ENCODE measurements at places on chromosomes 3 and 15. TPM values are rescaled to one million over a fixed set of nuclear protein-coding genes. Genes with fewer than 3 reads are reported as not detected.

- no peak for DNase-seq
Observed at GRCh38 chr3:99777708-99778107, 40.0 kb upstream of the CMSS1 start.

DNA sequence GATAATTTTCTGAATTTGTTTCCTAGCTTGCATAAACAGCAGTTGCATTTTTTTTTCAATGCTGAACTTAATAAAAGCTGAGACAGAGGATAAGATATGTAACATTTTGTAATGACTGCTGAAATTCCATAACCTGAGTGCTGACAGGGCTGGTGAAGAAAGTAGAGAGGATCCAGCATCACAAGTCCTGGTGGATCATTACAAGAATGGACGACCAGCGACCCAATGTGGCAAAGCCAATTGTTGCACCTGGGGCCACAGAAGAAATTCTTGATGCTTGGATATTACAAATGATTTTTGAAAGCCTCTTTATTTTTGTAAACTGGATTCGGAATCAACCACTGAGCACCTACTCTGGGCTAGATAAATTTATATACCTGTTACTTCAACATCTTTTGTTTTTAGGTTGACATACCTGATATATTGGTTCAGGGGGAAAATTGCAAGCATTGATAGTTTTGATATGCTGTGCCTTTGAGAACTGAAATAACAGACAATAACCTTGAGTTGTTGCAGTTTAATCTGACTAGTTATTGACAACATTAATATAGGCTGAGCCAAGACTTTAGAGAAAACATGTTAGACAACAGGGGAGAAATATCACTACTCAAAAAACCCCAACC lies 3.9 kb upstream of the ACTL6A start:
- DNase-seq: peak; percentile 50

GRCh38 chr15:63363292-63363691 lies 18.4 kb downstream of the CA12 start:
- DNase-seq: no peak

- peak; percentile 56 for DNase-seq
Observed at GRCh38 chr15:57747206-57747896, 40.8 kb downstream of the POLR2M start.

The BLM gene
- 0.29 TPM for total RNA-seq

Data from uterus (tissue), 4 donors.